ENCODE measurements at places on chromosomes 12 and 14. TPM values are rescaled to one million over a fixed set of nuclear protein-coding genes. Genes with fewer than 3 reads are reported as not detected.

- H3K4me1 ChIP-seq: no peaks in the 10 kb centered on the region
- no peaks in the 10 kb centered on the region for H3K36me3 ChIP-seq
- no peak overlapping the region for H3K4me3 ChIP-seq
- no peak overlapping the region for H3K27ac ChIP-seq
- H3K27me3 ChIP-seq: peaks cover 30% of the 10 kb centered on the region
Observed at GRCh38 chr12:68113644-68114043, 45.9 kb downstream of the IFNG start.

DNA sequence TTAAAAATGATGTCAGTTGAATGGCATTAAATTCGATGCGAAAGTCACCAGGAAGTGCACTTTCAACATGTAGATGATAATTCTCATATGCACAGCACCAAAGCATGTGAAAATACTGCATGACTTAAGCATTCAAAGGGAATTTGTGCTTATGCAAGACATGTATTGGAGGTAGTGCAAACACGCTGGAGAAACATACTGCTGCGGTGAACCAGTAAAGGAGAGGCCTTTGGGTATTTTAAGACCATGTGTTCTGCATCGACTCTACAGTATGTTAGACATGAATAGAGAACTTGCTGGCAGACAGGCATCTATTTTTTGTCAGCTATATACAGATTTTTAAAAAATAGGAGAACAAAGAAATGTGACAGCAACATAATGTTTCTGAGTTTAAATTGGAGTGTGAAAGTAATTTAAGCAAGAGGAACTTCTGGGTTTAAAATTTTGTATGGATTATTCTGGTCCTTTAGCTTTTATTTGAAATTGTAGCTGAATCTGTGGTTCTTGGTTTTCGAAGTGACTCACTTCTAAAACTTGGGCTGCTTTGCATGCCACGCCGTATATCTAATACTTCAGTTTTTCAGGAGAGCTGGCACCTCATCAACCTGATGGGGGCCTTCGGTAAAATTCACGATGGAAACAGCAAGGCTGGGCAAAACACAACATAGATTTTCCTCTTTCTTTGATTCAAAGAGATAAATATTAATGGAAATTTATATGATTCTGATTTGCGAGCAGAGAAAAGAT is 408.7 kb downstream of the APAF1 start:
- H3K4me3 ChIP-seq: no peak overlapping the region
- no peaks in the 10 kb centered on the region for H3K27me3 ChIP-seq
- H3K4me1 ChIP-seq: no peaks in the 10 kb centered on the region
- H3K36me3 ChIP-seq: no peaks in the 10 kb centered on the region
- no peak for DNase-seq

DNA sequence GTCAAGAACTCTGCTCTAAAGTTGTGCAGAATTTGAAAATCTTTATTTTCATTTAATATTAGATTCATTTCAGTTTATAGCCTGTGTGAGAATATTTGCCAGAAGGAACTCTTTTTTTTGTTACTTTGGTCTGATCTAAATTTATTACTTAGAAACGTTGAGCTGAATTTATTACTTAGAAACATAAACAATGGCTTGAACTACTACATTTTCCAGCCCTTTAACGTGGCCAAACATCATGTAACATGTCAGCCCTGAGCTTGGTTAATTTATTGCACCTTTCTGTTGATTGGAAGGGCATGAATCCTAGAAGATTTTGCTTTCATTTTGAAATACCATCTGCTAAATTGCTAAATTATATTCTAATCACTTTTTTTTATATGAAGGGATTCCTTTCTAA is 241.4 kb downstream of the TMEM117 start:
- H3K36me3 ChIP-seq: no peaks in the 10 kb centered on the region
- H3K27me3 ChIP-seq: no peaks in the 10 kb centered on the region
- H3K27ac ChIP-seq: no peak overlapping the region
- no peak for DNase-seq
- H3K4me3 ChIP-seq: no peak overlapping the region
- H3K4me1 ChIP-seq: no peaks in the 10 kb centered on the region

- H3K36me3 ChIP-seq: no peaks in the 10 kb centered on the region
- peak overlapping the region; percentile 44 for H3K4me3 ChIP-seq
- peak; percentile 64 for DNase-seq
Observed at GRCh38 chr12:82904219-82904790, 217.6 kb downstream of the TMTC2 start.

DNA sequence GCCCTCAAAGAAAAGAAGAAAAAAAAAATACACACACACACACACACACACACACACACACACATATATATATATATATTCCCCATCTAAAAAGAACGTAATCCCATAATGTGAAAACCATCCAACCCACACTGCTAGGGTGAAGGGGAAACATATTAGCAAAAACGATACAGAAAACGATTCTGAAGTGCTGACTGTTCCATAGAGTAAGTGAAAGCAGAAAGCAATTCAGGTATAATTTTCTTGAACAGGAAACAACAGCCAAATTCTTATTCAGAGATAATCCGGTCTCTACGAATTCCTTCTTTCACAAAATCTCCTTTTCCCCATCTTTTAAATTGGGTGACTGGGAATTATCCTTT is 393.5 kb downstream of the NOVA1 start:
- peak overlapping the region; percentile 57 for H3K4me3 ChIP-seq
- H3K36me3 ChIP-seq: no peaks in the 10 kb centered on the region
- peaks cover 67% of the 10 kb centered on the region for H3K27me3 ChIP-seq

- H3K36me3 ChIP-seq: no peaks in the 10 kb centered on the region
- DNase-seq: no peak
- peaks cover 40% of the 10 kb centered on the region for H3K4me1 ChIP-seq
- H3K27me3 ChIP-seq: no peaks in the 10 kb centered on the region
Observed at GRCh38 chr14:76900682-76901081, 74.5 kb downstream of the LRRC74A start.

DNA sequence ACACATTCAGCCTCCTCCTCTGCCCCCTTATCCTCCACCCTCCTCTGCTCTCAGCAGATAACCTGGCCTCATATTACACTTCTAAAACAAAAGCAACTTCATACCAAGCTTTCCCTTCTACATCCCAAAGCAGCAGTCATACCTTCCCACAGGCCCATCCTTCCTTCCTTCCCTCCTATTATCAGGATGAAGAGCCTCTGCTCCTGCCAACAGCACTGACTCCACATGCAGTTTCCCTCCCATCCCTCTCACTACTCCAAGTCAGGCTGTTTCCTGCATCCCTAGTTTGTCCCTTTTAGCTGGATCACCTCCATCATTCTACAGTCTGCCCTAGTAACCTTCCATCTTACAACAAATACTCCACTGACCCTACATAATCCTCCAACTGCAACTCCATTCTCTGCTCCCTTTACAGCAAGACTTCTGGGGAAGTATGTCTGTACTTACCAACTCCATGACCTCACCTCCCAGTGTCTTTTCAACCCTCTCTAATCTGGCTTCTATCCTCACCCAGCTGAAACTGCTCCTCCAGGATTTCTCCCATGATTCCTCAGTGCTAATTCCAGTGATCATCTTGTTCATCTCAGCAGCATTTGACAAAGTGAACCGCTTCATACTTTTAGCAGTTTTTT is 4.9 kb upstream of the YEATS4 start:
- H3K36me3 ChIP-seq: no peaks in the 10 kb centered on the region
- peaks cover 13% of the 10 kb centered on the region for H3K27me3 ChIP-seq
- no peaks in the 10 kb centered on the region for H3K4me1 ChIP-seq
- no peak for DNase-seq
- H3K4me3 ChIP-seq: no peak overlapping the region
- H3K27ac ChIP-seq: no peak overlapping the region

DNA sequence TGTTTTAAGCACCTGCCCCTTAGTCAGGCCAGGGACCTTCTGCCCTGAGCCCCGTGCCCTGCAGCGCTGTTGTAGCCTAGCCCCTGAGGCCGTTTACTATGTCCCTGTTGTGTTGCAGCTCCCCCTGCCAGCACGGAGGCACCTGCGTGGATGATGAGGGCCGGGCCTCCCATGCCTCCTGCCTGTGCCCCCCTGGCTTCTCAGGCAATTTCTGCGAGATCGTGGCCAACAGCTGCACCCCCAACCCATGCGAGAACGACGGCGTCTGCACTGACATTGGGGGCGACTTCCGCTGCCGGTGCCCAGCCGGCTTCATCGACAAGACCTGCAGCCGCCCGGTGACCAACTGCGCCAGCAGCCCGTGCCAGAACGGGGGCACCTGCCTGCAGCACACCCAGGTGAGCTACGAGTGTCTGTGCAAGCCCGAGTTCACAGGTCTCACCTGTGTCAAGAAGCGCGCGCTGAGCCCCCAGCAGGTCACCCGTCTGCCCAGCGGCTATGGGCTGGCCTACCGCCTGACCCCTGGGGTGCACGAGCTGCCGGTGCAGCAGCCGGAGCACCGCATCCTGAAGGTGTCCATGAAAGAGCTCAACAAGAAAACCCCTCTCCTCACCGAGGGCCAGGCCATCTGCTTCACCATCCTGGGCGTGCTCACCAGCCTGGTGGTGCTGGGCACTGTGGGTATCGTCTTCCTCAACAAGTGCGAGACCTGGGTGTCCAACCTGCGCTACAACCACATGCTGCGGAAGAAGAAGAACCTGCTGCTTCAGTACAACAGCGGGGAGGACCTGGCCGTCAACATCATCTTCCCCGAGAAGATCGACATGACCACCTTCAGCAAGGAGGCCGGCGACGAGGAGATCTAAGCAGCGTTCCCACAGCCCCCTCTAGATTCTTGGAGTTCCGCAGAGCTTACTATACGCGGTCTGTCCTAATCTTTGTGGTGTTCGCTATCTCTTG is 7.6 kb downstream of the DLK1 start:
- H3K4me3 ChIP-seq: no peak overlapping the region
- H3K36me3 ChIP-seq: no peaks in the 10 kb centered on the region
- H3K27me3 ChIP-seq: peaks cover 15% of the 10 kb centered on the region
- no peaks in the 10 kb centered on the region for H3K4me1 ChIP-seq
- DNase-seq: no peak

DNA sequence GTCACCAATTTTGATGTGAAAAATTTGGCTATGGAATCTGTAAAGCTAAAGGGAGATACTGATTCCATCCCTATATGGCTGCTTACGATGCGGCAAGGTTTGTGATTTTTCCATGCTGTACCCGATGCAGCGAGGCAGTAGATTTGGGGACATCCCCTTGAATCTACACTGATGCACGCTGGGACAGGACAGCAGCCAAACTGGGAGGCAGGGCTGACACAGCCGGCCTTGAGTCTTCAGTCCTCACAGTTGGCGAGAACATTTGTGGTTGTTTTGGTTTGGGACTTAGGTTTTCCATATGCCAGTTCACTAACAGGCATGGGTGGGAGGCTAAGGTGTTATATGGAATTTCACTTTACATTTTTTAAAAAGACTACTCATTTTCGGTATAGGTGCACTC is 3.8 kb downstream of the GALNT16 start:
- DNase-seq: peak; percentile 66
- peak overlapping the region; percentile 63 for H3K27ac ChIP-seq
- H3K4me1 ChIP-seq: peaks cover 40% of the 10 kb centered on the region
- H3K27me3 ChIP-seq: peaks cover 17% of the 10 kb centered on the region

- H3K4me1 ChIP-seq: peaks cover 17% of the 10 kb centered on the region
- H3K36me3 ChIP-seq: peaks cover 9% of the 10 kb centered on the region
- no peak overlapping the region for H3K4me3 ChIP-seq
Observed at GRCh38 chr12:106333756-106334155, 23.8 kb upstream of the POLR3B start.

GRCh38 chr12:98863167-98863566 is 218.1 kb downstream of the APAF1 start:
- no peaks in the 10 kb centered on the region for H3K36me3 ChIP-seq
- no peak overlapping the region for H3K4me3 ChIP-seq
- H3K27ac ChIP-seq: no peak overlapping the region
- no peak for DNase-seq

- H3K27ac ChIP-seq: no peak overlapping the region
- H3K27me3 ChIP-seq: no peaks in the 10 kb centered on the region
- no peak overlapping the region for H3K4me3 ChIP-seq
- DNase-seq: no peak
- H3K36me3 ChIP-seq: no peaks in the 10 kb centered on the region
Observed at GRCh38 chr12:63066782-63067181, 84.2 kb downstream of the AVPR1A start.

DNA sequence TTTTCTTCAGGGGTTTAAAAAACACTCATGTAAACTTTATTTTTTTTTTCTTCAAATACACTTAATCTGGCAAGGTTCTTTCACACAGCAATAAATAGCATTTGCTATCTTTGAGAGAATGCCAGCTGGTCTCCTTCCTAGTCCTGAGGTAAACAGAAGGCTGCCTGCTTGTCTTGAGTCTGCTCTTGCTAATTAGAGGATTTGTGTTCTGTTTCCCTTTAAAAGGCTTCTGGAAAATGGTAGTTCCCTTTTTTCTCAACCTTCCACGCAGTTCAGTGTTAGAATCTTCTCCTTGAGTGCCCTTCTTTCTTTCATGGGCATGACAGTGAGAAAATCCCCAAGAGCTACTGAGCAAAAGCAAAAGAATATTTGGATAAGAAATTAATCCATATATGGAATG is 92.3 kb upstream of the DCN start:
- H3K27me3 ChIP-seq: no peaks in the 10 kb centered on the region
- peak; percentile 20 for DNase-seq
- H3K27ac ChIP-seq: no peak overlapping the region

- H3K4me1 ChIP-seq: peaks cover 24% of the 10 kb centered on the region
- no peak overlapping the region for H3K27ac ChIP-seq
- H3K36me3 ChIP-seq: no peaks in the 10 kb centered on the region
- H3K27me3 ChIP-seq: no peaks in the 10 kb centered on the region
Observed at GRCh38 chr14:105030194-105030593, 9.3 kb upstream of the CDCA4 start.

DNA sequence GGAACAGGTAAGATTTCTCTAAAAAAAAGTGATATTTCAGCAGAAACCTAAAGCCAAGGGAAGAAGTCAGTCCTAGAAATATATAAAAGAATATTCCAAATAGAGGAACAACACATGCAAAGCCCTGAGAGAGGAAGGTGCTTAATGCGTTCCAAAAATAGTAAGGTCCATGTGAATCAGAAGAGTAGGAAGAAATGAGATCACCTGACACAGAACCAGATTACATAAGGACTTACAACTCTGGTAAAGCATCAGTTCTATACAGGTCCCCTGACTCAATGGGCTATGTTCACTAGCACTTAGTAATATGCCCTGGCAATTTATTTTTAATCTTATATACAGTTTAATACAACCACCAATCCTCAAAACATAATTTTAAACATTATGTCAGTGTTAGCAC is 30.0 kb downstream of the SENP1 start:
- H3K4me3 ChIP-seq: no peak overlapping the region
- H3K27ac ChIP-seq: no peak overlapping the region
- H3K27me3 ChIP-seq: no peaks in the 10 kb centered on the region
- H3K36me3 ChIP-seq: peaks cover 22% of the 10 kb centered on the region

GRCh38 chr14:86404989-86405649 is 875.2 kb downstream of the FLRT2 start:
- no peak overlapping the region for H3K4me3 ChIP-seq
- DNase-seq: no peak
- H3K36me3 ChIP-seq: no peaks in the 10 kb centered on the region
- H3K4me1 ChIP-seq: no peaks in the 10 kb centered on the region

ZDHHC22 gene
- not detected for total RNA-seq

POU6F1 gene
- total RNA-seq: 3.0 TPM

DDN gene
- not detected for total RNA-seq

CLEC6A gene
- not detected for total RNA-seq

C3AR1 gene
- total RNA-seq: not detected

SCNN1A gene
- not detected for total RNA-seq

PLEKHH1 gene
- not detected for total RNA-seq

RNU6-7 gene
- not detected for total RNA-seq

Data from GM23248 (cell line).